ENCODE measurements at places on chromosomes 1 and 21.

DNA sequence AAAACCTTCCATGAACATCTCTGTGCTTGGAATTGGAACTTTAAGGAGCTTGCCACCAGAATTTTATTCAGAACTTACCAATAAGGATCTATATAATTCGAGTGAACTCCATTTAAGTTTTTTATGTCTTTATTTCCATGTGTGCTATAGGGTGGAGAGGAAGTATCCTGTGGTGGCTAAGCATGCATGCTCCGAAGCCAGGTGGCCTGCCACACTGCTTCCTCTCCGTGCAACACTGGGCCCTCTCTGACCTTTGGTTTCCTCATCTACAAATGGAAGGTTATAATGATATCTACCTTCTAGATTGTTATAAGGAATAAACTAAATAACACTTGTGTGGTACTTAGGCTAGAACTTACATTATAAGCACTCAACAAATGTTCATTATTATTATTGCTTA is 382.1 kb downstream of the PTPRC start:
- no peak for DNase-seq

DNA sequence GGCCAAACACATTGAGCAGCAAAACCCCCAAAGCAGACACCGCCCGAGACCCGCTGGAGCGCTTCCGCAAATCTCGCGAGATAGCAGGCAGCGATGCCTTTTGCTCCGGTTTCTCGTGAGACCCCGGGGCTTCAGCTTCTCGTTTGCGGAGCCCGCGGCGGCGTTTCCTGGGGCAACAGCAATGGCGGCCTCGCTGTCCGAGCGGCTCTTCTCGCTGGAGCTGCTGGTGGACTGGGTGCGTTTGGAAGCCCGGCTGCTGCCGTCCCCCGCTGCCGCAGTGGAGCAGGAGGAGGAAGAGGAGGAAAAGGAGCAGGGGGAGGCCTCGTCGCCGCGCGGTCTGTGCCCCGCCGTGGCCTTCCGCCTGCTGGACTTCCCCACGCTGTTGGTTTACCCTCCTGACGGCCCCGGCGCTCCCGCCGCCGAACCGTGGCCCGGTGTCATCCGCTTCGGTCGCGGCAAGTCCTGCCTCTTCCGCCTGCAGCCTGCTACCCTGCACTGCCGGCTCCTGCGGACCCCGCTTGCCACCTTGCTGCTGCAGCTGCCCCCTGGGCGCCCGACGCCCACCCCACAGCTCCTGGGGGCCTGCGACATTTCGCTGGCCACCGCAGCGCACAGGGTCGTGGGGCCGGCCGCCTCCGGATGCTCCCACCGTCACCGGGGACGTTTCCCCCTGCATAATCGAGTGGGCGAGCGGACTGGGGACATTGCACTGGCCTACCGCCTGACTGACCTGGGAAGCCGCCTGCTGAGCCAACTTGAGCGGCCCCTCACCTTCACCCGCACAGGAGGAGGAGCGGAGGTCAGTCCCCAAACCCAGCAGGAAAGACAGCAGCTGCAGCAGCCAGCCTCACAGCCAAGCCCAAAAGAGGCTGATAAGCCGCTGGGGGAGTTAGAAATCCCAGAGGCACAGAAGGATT is at the start of gene MAP10:
TSS of gene MAP10 (plus strand) at position 148 of the 917 bp plus-strand sequence. CDS start at position 182, 34 bp downstream.
- DNase-seq = peak; percentile 71

DNA sequence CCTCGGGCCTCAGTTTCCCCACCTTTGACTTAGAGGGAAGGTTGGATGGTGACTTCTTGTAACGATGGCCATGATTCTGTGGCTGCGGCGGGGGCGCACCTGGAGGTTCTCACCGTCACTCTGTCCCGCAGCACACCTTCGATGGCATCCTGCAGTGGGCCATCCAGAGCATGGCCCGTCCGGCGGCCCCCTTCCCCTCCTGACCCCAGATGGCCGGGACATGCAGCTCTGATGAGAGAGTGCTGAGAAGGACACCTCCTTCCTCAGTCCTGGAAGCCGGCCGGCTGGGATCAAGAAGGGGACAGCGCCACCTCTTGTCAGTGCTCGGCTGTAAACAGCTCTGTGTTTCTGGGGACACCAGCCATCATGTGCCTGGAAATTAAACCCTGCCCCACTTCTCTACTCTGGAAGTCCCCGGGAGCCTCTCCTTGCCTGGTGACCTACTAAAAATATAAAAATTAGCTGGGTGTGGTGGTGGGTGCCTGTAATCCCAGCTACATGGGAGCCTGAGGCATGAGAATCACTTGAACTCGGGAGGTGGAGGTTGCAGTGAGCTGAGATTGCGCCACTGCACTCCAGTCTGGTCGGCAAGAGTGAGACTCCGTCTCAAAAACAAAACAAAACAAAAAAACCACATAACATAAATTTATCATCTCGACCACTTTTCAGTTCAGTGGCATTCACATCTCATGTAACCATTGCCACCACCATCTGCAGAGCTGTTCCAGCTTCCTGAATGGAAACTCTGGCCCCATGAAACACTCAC is 2.1 kb upstream of the PFKL start:
- peak; percentile 86 for DNase-seq

- DNase-seq = no peak
Observed at GRCh38 chr1:27634985-27635367, at the start of gene FGR. Gene FGR, minus strand, starts transcription at chr1:27635185. Its CDS starts 11,269 bp downstream, at chr1:27623916.

DNA sequence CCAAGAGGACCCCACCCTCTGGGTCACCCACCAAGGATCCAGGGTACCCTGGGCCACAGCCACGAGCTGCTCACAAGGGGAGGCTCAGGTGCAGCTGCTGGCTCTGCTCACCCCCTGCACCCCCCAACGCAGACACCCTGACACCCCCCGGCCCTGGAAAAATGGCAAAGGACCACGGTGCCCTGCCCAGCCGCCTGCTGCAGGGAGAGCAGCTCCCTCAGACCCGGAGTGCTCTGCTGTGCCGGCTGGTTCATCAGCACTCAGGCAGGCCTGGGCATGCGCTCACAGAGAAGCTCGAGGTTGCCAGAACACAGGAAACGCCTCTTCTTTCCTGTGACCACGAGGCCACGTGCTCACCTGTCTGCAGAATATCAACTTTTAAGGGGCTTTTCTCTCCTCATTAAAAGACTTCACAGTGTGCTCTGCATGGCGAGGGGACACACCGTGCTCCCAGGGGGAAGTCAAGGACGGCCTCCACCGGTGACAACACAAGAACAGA is 4.3 kb upstream of the C1QTNF12 start:
- no peak for DNase-seq

DNA sequence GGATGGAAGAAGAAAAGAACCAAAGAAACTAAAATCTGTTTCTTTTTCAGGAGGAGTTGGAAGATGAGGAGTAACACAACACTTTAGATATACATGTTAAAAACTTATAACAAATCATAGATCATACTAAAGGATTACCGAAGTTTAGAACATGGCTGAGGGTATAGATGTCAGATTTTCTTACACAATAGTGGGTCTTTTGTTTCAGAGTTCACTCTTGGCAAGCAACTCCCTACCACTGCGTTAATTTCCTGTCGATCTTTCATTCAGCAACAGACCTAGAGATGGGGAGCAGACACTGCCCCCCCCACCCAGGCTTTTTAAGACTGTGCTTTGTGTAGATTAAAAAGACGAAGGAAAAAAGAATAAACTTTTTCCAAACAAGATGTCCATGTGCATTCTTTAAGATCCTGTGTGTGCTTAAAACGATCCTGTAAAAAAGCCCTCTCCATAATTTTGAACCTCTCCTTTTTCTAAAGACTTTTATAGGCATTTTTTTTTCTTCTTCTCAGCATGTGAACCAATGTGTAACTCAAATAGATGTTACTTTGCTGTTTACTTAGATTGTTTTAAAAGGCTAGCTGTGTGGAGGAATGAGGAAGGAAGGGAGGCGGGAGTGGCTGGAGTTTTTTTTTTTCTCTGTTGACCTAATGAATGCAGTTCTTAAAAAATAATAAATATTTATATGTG is 50.4 kb downstream of the NFIA start:
- DNase-seq = no peak

Data from amygdala (tissue), 56 donors.